ENCODE measurements at places on chromosomes 6 and 20.
A peak's percentile ranks its signal among the peaks of the same experiment; 100 is the strongest.

- DNase-seq = no peak
Observed at GRCh38 chr20:61445741-61446140, 193.7 kb downstream of the CDH4 start.

DNA sequence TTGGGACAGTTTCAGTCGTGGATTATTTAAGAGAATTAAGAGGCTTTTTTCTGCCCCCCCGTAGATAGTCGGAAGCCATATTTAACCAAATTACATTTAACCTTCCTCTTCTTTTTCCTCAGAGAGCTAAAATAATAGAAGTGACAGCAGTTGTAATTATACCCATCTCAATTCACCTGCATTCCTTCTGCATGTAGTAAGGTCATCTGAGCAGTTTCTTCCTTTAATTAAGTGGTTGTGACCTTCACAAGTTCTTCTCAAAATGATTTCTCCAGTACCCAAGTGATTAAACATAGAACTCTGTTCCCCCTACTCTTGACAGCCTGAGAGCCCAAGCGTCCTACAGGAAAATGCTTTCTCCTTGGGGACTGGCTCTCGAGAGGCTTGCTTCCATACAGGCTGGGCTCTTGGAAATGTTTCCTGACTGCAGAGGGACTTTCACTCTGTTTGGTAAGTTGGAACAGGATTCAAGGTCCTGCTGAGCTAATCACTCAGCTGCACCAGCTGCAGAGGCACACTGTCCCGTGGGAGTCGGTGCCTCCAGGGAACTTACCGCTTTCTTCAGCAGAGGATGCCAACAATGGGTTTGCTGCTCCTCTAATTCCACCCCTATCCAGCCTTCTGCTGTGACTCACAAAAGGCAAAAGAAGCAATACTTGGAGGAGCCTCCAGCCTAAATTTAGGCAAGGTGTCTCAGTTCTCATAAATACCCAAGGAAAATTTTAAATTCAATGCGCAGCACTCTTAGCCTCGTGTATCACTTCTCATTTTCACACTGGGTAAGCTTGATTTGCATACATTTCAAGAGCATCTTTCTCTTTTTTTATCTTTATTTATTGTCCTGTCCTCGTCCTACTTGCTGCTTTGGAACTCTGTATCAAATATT is 414.9 kb downstream of the KIF16B start:
- DNase-seq = peak; percentile 77

GRCh38 chr20:51600016-51600420 is 57.5 kb upstream of the NFATC2 start:
- no peak for DNase-seq

DNA sequence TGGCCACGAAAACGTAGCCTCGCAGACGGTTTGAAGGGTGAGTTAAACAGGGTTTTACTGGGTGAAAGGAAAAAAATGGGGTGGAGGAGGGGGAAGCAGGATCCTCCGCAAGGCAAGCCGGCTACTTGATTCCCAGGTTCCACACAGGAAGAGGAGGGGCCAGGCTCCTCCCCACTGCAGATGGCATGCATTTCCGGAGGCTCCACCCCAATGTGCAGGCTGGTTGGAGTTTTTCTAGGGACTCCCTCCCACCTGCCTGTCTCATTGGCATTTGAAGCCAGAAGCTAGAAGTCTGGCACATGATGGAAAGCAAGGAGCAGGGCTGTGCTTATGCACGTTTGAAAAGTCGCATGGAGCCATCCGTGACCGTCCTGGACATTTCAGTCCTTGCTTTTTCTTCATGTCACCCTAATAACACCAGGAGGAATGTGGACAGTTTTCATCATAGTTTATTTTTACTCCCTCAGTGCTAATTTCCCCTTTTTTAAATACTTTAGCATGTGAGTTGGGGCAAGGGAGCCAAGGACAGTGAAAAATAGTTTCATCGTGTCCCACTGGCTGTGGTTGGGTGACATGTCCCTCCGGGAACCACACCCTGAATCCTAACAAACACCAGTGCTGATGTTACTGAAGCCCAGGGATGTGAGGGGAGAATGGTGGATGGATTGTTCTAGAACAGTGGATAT is 100.1 kb upstream of the INSM1 start:
- DNase-seq = no peak

DNA sequence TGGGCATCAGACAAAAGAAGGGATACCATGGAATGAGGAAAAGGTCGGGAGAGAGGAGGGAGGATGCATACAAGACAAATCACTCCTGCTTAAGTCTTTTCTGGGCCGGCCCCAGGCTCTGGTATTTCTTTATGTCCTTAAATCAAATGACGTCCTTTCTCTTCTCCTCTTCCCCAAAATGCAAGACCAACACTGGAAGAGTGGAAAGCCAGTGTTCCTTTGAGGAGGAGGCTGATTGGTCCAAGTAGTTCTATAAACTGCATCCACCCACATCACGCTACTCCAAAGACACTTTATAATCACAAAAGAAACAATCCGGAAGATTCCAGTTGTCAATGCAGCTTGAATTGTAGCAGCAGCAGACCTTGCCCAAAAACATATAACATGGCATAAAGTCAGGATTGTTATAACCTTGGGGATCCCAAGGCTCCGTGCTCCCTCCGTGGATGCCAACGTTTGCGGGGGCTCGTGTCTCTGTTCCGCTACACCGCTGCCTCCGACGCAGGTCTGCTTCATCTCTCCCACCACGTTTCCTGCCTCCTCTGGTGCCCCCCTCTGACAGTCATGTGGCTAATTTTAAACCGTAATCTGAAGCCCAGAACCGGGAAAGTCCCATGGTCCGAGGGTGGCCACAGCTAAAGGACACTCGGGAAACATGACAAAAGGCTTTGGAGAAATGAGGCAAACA is 47.1 kb downstream of the MCUR1 start:
- peak; percentile 78 for DNase-seq

DNA sequence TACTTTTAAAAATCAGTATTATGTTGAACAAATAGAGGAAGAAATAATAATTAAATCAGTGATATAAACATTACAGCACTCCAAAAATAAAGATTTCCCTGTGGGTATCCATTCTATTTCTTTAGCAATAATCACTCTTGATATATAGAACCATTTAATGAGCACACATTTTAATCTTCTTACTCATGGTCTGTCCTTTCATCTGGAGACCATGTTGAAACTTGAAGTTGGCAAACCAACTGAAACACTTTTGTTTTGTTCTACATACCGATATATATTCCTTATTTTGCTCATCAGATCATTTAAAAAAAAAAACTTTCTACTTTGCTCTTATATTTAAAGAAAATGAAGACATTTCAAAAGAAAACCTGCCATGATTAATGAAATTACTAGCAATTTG is 13.4 kb downstream of the C6orf58 start:
- no peak for DNase-seq

- peak; percentile 82 for DNase-seq
Observed at GRCh38 chr6:18501663-18502013, 114.5 kb downstream of the RNF144B start.

DNA sequence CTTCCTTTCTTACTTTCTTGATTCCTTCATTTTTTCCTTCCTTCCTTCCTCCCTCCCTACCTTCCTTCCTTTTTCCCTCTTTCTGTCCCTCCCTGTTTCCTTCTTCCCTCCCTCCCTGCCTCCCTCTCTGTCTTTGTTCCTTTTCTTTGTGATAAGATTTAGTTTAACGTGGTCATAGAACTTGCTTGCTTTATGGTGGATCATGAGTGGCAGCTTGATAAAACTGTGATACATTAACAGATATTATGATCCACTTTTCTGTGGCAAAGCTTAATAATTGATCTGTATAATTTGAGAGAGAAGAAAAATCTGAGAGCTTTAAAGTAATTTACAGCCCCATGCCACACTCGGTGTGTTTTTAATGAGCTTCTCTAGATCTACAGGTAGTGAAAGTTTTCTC is 280.5 kb downstream of the RNF144B start:
- no peak for DNase-seq

DNA sequence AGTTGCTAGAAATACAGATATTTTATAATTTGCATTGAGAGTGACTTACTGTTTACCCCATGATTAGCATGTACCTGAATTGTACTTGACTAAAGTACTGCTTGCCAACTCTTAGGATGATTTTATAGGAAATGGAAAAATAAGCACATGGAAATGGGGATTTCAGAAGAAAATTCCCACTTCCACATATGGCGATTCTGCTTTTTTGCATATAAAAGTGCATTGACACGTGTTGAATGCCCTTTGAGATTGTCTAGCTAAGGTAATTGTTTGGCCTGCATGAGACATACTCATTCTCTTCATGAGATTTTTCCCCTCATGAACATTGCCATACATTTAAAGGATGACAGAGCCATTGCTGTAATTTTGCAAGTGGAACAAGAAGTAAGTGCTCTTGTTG is 10.1 kb downstream of the TAB2 start:
- DNase-seq = no peak

- DNase-seq = no peak
Observed at GRCh38 chr6:13331516-13332348, 3.4 kb upstream of the TBC1D7 start.

DNA sequence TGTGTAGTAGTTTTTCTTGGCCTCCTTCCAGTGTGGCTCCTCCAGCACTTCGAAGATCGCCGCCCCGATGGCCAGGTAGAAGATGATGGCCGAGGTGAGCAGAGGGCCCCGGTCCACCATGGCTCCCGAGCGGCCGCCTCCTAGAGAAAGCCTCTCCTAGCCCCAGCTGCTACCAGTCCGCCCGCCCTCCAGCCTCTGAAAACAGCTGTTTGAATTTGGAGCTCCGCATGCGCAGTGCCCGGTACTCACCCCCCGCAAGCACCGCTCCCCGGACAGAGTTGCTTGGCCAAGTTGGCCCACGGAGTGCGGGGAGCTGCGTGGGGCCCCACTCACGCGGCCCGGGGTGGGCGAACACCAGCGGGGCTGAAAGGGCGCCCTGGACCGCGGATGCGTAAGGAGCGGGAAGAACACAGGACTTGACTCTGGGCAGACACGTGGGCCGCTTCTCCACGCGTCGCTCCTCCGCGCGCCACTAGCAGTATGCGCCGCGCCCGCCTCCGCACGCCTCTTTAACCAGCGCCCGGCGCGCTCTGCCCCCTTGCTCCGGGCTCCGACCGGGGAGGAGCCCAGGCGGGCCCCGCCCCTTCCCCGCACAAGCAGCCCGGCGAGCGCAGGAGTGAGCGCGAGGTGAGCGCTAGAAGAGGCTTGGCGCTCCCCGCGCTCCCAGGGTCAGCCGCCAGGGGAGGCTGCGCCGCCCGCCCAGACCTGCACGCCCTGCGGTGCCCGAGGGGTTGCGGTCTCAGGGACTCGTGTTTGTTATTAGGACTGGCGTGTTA is at the start of gene KCNK5:
TSS of gene KCNK5 (minus strand) at position 484 of the 776 bp plus-strand sequence. CDS start at position 120, 364 bp downstream.
- DNase-seq = peak; percentile 95

DNA sequence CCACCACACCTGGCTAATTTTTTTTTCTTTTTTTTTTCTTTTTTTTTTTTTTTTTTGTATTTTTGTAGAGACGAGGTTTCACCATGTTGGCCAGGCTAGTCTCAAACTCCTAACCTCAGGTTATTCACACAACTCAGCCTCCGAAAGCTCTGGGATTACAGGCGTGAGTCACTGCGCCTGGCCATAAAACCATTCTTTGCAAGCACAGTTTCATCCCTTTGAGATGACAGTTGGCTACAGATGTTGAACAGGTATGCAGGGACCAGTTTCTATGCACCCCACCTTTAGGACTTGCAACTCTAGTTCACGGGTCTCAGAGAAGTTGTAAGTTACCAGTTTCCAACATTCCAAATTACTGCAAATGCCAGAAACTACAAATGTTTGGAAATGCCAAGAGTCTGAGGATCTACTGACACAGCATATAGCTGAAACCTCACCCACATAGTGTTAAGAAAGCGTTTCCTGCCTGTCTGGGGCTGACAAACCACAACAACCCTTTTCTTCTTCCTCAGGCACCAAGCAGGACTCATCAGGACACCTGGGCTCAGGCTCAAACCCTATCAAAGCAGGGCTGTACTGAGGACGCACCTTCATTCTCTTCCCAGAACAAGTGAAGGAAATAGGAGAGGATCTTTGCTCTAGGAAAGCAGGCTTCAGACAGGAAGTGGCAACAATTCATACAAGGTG is 22.9 kb downstream of the ARHGAP18 start:
- DNase-seq = no peak

DNA sequence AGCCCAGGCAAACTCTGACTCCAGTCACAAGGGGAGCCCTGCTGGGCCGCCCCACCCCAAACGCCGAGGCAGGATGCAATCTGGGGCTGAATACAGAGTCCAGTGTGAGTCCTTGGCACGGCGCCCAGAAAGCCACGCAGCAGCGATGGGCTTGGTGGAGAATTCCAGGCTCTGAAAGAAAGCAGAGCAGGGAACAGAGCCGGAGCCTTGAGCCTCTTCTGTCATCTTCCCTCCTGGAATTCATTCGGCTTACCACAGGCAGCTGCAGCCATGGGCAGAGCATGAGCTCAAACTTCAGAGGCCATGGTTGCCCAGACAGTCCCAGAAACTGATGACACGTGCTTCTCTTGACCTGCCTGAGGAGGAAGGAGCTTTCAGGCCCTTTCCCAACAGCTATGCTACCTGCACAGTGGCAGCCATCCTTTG is 441.1 kb upstream of the JARID2 start:
- DNase-seq = peak; percentile 80

DNA sequence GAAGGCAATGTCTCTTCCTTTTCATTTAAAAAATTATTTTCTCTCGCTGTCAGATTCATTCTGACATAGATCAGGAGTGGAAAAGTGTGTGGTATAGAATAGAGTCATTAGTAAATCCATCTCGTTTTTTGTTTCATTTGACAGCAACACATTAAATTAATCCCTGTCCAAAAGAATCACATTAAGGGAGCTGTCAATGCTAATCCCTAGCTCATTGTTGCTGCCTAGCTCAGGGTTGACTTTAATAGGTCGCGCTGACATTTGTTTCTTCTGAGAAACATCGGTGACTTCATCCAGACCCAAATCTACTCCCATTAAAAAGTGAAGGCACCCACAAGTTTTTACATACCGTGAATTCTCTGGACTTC is 25.4 kb upstream of the MAP3K7 start:
- DNase-seq = no peak

DNA sequence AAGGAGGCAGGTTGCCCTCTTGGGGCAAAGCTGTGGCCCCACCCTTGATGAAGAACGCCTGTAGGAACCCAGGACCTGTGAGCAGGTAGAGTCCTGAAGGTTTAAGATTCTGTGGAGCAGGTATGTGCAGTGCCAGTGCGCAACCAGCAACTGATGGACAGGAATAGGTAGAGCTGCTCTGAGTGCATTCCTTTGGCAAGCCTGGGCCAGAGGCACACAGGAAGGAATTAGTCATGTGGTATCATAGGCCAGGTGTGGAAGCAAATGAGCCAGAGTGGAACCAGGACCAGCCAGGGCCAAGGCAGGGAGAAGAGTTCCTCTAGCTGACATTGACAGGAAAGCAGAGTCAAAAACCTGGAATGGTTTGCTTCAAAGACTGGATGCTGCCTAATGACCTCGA is 1.4 kb upstream of the KHDC1 start:
- no peak for DNase-seq

DNA sequence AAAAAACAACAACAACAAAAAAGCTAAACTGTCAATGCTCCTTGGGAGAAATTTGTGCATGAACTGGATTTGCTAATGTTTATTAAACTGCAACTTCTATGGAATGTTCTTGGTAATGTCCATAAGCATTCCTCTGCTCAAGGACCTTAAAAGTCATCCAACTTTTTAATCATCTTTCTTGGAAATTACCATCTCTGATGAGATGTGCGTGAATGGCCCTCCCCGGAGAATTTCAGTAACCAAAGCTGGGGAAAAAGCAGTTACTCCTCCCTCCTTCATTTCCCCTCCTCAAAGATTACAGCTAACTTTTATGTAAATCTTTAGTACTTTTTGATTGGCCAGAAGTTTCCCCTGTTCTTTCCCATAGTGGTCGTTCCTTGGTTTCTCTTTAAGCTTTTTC is 5.2 kb downstream of the TBCC start:
- DNase-seq = no peak

- DNase-seq = no peak
Observed at GRCh38 chr6:130517444-130517931, 151.7 kb downstream of the TMEM200A start.

GRCh38 chr6:94673251-94673650 is 904.1 kb upstream of the MANEA start:
- no peak for DNase-seq
